Stomach (tissue), 19 donors: ENCODE measurements at places on chromosomes 4 and X. TPM values are rescaled to one million over a fixed set of nuclear protein-coding genes. Genes with fewer than 3 reads are reported as not detected.

IKBKG gene
- 7.6 TPM for total RNA-seq

SCOC gene
- 28.4 TPM for total RNA-seq

ARR3 gene
- total RNA-seq, result not detected

BCOR gene
- total RNA-seq, result 34.8 TPM

DUSP21 gene
- total RNA-seq, result not detected

MAGEA6 gene
- total RNA-seq, result not detected

SLC10A4 gene
- not detected for total RNA-seq

CENPVL2 gene
- total RNA-seq, result not detected

SMIM10L2A gene
- 2.5 TPM for total RNA-seq

SPANXB1 gene
- total RNA-seq, result not detected

POF1B gene
- 22.8 TPM for total RNA-seq

CWH43 gene
- 2.8 TPM for total RNA-seq

EXOC1L gene
- total RNA-seq, result not detected

CLGN gene
- total RNA-seq, result 0.45 TPM

NMU gene
- not detected for total RNA-seq

PCDH19 gene
- total RNA-seq, result 0.87 TPM

GLA gene
- 17.6 TPM for total RNA-seq

FAM53A gene
- not detected for total RNA-seq

ERAS gene
- not detected for total RNA-seq

NHS gene
- total RNA-seq, result 7.0 TPM

GPR173 gene
- 7.5 TPM for total RNA-seq

NHSL2 gene
- total RNA-seq, result under 0.01 TPM

DAPP1 gene
- total RNA-seq, result 72.4 TPM

GJB1 gene
- total RNA-seq, result 39.7 TPM

GABRQ gene
- total RNA-seq, result not detected

PLP1 gene
- total RNA-seq, result 19.4 TPM

CXorf49 gene
- not detected for total RNA-seq

ZNF711 gene
- total RNA-seq, result 6.4 TPM

CDX4 gene
- not detected for total RNA-seq

OPN1MW3 gene
- total RNA-seq, result not detected

USP11 gene
- total RNA-seq, result 11.6 TPM

NAP1L2 gene
- total RNA-seq, result 0.87 TPM

AR gene
- 1.6 TPM for total RNA-seq

PAGE1 gene
- total RNA-seq, result not detected

P2RY10 gene
- total RNA-seq, result not detected

TMEM255A gene
- not detected for total RNA-seq

ARHGAP24 gene
- 53.6 TPM for total RNA-seq

SMIM9 gene
- total RNA-seq, result not detected

CCDC120 gene
- total RNA-seq, result 2.3 TPM

PHEX gene
- not detected for total RNA-seq

CAPN6 gene
- total RNA-seq, result 0.45 TPM

TCEAL5 gene
- total RNA-seq, result not detected

CMC4 gene
- 21.6 TPM for total RNA-seq

CRLF2 gene
- total RNA-seq, result not detected

PTPN13 gene
- total RNA-seq, result 2.3 TPM

ARFIP1 gene
- 35.9 TPM for total RNA-seq

ADH1C gene
- 427 TPM for total RNA-seq

VCX3B gene
- not detected for total RNA-seq

PDCL2 gene
- total RNA-seq, result not detected

PPP1R3F gene
- total RNA-seq, result 1.8 TPM

BBS7 gene
- 19.3 TPM for total RNA-seq

SPANXA1 gene
- total RNA-seq, result not detected

CT45A10 gene
- total RNA-seq, result not detected

SPANXA2 gene
- not detected for total RNA-seq

SAP30 gene
- 24.0 TPM for total RNA-seq

CC2D2A gene
- total RNA-seq, result 16.5 TPM

CT47B1 gene
- total RNA-seq, result not detected
